Brain microvascular endothelial cell (primary cell): ENCODE measurements at places on chromosomes 13 and 19.

DNA sequence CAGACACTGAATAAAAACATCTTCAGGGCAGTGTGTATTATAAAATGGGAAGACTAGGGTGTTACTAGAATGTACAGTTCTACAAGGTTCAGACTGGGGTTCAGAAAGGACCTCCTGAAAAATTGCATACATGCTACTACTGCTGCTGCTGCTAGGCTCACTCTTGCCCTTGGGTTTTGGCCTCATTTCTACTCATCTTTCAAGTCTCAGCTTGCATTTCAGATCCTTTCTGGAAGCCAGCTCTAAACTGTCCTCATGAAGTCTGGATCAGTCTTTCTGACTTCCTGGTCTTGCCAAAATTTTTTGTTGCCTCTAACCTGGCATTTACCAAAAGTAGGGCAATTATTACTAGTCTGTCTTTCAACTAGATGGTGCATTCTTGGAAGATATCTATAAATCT lies 393.3 kb downstream of the DIAPH3 start:
- no peak for DNase-seq

GRCh38 chr19:2820112-2820702 lies 539 bp downstream of the ZNF554 start:
- no peak for DNase-seq

DNA sequence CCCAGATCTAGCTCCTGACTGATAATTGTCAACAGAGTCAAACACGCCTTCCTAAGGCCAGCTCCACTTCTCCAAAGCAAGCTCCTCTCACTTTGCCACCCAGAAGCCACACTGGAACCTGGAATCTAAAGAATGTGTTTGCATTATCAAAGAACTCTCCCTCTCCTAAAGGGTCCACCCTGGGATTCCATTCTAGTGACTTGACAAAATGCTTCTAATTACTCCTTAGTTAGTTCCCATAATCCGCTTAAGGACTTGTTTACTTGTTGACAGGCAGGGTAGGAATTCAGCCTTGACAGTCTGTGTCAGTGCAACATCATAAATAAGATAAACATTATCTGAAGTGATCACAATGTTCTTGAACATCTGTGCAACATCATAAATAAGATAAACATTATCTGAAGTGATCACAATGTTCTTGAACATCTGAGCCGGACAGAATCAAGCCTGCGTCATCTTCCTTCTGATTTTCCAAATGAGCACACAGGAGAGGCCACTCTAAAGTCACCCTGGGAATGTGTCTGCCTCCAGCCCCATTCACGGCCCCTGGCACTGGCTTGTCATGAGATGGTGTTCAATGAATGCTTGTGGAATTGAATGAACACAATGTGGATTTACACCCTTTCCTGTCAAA lies 512.1 kb downstream of the IRS2 start:
- DNase-seq, result peak; percentile 88

DNA sequence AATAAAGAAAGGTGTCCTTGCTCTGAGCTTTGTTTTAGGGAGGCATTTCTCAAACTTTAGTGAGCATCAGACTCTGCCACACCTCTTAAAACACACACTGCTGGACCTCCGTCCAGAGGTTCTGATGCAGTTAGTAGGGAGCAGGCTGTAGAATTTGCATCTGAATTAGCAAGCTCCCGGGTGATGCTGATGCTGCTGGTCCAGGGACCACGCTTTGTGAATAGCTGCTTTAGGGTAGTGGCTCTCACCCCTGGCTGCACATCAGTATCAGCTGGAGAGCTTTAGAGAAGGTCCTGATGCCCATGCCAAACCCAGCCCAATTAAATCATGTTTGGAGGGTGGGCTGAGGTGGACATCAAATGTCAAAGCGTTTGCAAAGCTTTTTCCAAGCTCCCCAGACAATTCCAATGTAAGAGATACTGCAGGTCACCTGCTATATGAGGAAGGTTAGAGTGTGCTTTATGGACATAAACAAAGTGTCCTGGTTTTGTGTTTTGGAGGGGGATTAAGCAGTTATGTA lies 3.6 kb downstream of the HTR2A start:
- no peak for DNase-seq

DNA sequence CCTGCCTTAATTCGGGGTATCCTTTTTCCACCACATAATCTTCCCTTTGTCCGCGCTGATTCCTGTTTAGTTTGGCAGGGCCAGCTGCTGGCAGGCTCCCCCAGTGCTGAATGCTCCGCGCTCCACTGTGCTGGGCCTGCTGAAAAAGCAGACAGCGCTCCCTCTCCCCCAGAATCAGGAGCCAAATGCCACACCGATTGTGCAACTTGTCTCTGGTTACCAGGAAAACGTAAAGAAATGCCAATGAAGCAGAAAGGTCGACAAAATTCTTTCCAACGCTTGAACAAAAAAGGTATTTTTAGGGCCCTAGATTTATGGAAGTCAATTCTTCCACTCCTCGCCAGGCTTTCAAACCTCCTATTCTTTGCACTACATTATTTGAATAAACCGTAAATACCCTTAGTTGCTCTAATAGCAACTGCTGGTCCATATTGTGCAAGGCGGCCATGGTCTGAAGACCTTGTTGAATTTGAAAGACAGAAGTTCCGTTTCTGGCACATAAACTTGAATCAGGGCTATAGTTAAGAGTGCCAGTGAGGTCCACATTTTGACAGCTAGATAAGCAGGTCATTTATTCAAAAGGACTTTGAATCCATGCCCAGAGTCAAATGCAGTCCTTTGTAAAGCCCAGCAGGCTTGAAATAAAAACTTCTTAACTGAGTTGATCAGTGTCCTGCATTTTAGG lies 206.7 kb upstream of the RFC3 start:
- peak; percentile 53 for DNase-seq

DNA sequence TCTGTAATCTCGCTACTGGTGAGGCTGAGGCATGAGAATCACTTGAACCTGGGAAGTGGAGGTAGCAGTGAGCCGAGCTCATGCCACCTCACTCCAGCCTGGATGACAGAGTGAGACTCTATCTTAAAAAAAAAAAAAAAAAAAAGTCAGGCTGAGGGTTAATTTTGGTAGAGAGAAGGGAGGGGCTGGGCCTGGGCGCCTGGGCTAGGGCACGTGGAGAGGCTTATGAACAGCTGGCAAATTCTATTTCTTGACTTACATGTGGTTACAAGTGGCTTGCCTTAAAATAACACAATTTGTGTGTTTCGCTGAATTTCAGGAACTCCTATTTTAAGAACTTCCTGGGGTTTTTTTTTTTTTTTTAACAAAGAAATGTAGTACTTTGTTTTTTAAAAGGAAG lies 47.6 kb upstream of the MAP3K10 start:
- no peak for DNase-seq

GRCh38 chr19:7238051-7238450 lies 56.2 kb downstream of the INSR start:
- no peak for DNase-seq

- DNase-seq, result no peak
These were observed 912 bp upstream of the TUBA3C start for GRCh38 chr13:19182536-19182935.

- peak; percentile 45 for DNase-seq
These were observed 984 bp downstream of the SIX5 start for GRCh38 chr19:45767881-45768654.

- DNase-seq, result peak; percentile 63
These were observed at the start of gene COMMD6 for GRCh38 chr13:75537401-75538365. Gene COMMD6 (minus strand): TSS chr13:75537841. CDS start chr13:75537805, 36 bp downstream.

- DNase-seq, result no peak
These were observed 225.0 kb downstream of the TBC1D4 start for GRCh38 chr13:75256922-75257321.

DNA sequence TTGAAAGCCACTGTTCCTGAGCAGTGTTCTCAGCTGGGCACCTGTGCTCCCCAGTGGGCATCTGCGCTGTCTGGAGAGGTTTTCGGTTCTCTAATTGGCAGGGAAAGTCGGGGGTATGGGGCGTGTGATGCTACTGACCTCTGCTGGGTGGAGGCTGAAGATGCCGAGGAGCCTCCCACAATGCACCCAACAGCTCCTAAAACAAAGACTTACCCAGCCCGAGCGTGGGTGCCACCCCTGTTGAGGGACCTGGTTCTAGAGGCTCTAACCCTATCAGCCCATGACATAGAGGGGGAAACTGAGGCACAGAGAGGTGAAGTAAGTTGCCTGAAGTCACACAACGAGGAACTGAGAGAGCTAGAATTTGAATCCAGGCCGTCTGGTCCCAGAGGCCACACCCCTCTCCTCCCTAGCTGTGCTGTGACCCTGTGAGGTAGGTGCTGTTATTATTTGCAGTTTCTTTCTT lies 2.3 kb downstream of the SPACA4 start:
- peak; percentile 33 for DNase-seq

- DNase-seq, result no peak
These were observed 5.8 kb upstream of the FLT3LG start for GRCh38 chr19:49468199-49468598.

DNA sequence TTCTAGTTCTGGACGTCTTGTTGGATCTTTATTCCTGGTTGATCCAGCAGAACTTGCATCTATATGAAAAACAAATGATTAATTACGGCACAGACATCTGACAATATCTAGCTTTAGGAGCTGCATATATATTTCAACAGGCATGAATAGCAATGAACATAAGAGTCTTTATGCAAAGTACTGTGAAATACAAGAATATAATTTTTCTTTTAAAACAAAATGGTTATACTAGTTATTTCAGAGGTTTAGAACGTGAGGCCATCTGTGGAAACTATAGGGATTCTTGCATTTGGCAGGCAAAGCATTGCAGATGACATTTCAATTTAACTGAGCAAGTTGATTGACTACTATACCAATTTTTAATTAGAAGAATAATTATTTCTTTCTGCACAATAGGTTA lies 40.5 kb downstream of the EFNB2 start:
- DNase-seq, result no peak

DNA sequence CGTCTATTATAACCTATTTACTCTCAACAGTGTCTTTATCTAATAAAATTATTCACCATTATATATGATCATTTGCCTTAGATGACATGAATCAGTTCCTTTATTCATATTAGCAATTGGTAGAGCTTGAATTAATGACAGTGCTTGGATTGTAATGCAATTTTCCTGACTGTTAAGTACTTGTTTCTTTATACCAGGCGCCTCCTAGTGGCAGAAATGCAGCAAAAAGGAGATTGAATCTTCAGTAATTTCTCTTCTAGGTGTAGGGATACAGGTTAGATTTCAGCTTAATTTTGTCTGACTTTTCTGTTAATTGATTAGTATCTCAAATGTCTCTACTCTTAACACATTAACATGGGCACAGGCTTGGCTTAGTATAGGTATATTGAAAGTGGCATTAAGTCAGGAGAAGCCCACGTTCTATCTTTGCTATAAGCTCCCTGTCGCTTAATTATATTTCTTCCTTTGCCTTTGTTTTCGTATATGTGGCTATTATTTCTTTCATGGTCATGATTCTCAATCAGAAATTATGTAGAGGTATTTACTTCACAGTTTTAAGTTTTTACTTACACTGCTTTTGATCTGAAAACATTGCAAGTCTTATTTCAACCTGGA lies 9.1 kb upstream of the LHFPL6 start:
- peak; percentile 76 for DNase-seq

GRCh38 chr13:43805071-43805468 lies 18.3 kb upstream of the ENOX1 start:
- DNase-seq, result peak; percentile 93

DNA sequence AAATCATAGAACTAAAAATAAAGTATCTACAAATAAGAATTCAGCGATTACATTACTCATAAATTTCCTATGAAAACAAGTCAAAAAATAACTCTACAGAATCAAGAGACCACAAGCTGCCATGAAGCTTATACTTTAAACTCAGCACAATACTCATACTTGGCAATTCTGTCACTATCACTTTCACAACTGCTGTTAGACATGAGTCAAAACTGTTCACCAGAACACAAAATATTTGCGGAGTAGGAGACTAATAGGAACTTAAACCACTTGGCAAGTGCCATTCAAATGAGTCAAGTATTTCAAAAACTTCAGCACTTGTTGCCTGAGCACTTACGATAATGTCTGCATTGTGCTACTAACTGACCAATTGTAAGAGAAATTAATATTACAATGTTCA lies 387.8 kb upstream of the GPC6 start:
- DNase-seq, result peak; percentile 91

DNA sequence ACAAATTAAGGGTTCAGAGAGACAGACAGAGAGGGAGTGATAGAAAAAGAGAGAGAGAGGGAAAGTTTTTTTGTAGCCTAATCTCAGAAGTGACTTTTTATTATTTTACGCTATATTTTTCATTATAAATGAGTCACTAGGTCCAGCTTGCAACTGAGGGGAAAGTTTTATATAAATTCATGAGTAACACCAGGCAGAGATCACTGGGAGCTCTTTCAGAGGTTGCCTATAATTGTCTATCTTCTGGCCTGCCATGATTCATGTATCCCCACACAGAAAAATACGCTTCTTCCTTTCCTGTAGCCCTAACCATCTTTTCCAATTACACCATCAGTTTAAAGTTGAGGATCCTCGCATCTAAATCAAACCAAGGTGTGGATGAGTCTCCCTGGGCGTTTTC lies 467.9 kb downstream of the SLITRK1 start:
- DNase-seq, result no peak

GRCh38 chr19:35975608-35976214 lies 19.3 kb upstream of the SDHAF1 start:
- DNase-seq, result no peak

GRCh38 chr19:6210091-6210490 lies 69.7 kb downstream of the MLLT1 start:
- DNase-seq, result no peak

- DNase-seq, result peak; percentile 37
These were observed 257.2 kb downstream of the DIAPH3 start for GRCh38 chr13:59906413-59907049.

GRCh38 chr13:20702915-20703779 lies at the start of gene IL17D:
Gene IL17D (plus strand): TSS chr13:20703699. CDS start chr13:20704002, 303 bp downstream.
- DNase-seq, result no peak

GRCh38 chr19:23789246-23789645 lies 30.6 kb upstream of the ZNF681 start:
- DNase-seq, result no peak

- DNase-seq, result peak; percentile 79
These were observed 516.2 kb downstream of the MYO16 start for GRCh38 chr13:109145631-109146030.

GRCh38 chr13:22325761-22326160 lies 654.9 kb downstream of the FGF9 start:
- DNase-seq, result no peak

GRCh38 chr19:1189419-1189818 lies 15.4 kb upstream of the SBNO2 start:
- no peak for DNase-seq

GRCh38 chr13:48159826-48160225 lies 64.9 kb upstream of the MED4 start:
- DNase-seq, result no peak

DNA sequence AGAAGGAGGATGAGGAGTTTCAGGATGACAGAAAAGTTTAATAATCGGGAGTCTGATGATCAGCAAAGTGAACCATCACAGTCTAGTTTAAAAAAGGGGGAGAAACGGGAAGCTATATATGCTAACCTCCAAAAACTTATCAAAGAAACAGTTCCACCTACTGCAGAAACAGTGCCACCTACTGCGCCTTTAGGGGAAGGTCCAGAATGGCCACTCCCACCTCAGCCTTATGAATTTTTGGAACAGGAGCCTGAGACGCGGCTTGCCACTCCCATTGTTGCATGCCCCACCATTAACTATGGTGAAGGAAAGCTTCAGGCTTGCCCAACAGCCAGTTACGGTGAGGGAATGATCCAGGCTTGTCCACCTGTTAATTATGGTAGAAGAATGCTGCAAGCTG lies 929.0 kb downstream of the SLITRK6 start:
- DNase-seq, result no peak
